ENCODE measurements at places on chromosomes 12 and 14.

- peak; percentile 3 for DNase-seq
These were observed 25.1 kb downstream of the ANKS1B start for GRCh38 chr12:99959549-99960170.

- DNase-seq: no peak
These were observed 133.2 kb downstream of the RAD51B start for GRCh38 chr14:67952786-67953185.

DNA sequence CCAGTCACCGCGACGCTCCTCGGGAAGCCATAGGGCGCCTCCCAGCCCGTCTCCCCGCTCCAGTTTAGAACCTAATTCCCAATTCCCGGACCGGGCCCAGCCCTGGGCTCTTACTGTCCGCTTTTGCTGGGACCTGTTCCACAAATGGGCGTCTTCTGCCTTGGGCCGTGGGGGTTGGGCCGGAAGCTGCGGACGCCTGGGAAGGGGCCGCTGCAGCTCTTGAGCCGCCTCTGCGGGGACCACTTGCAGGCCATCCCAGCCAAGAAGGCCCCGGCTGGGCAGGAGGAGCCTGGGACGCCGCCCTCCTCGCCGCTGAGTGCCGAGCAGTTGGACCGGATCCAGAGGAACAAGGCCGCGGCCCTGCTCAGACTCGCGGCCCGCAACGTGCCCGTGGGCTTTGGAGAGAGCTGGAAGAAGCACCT is 797 bp downstream of the UNG start:
- no peak for DNase-seq

GRCh38 chr12:120115692-120116440 is 687 bp downstream of the RAB35 start:
- no peak for DNase-seq

DNA sequence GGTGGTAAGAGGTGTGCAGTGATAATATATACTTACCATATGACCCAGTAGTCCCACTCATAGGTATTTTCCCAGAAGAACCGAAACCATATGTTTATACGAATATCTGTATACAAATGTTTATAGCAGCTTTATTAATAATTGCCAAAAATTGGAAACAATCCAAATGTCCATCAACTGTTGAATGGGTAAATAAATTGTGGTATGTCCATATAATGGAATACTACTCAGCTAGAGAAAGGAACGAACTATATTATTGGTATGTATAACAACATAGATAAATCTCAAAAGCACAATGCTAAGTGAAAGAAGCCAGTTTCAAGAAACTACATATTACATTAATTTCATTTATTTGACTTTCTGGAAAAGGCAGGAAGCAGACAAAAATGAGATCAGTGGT is 66.1 kb downstream of the TTLL5 start:
- no peak for DNase-seq

GRCh38 chr12:87092421-87092820 is 836.2 kb upstream of the MGAT4C start:
- DNase-seq: no peak

GRCh38 chr12:116200812-116201211 is 76.7 kb downstream of the MED13L start:
- peak; percentile 77 for DNase-seq

GRCh38 chr14:23053426-23053825 is 3.9 kb downstream of the CDH24 start:
- DNase-seq: no peak

GRCh38 chr12:1184402-1184801 is 193.4 kb downstream of the ERC1 start:
- DNase-seq: no peak

DNA sequence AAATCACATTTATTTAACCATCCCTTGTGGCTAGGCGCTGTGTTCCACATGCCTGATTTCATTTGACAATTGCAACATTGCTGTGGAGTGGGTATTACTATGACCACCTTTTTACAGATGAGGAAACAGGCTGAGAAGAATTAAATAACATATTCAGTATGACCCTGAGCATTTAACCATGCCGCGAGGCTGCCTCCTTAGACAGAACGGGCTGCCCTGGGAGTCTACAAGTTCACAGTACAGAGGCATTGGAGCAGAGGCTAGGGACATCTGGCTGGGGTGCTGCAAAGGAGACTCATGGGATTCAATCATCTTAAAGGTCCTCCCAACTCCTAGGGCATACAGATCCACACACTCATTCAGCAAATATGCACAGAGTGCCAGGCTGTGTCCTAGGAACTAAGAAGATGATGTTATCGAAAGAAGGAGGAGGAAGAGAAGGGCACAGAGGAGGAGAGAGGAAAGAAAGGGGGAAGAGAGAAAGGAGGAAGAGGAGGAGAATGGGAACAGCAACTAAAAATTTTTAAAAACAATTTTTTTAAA is 164.7 kb upstream of the CCND2 start:
- DNase-seq: no peak

DNA sequence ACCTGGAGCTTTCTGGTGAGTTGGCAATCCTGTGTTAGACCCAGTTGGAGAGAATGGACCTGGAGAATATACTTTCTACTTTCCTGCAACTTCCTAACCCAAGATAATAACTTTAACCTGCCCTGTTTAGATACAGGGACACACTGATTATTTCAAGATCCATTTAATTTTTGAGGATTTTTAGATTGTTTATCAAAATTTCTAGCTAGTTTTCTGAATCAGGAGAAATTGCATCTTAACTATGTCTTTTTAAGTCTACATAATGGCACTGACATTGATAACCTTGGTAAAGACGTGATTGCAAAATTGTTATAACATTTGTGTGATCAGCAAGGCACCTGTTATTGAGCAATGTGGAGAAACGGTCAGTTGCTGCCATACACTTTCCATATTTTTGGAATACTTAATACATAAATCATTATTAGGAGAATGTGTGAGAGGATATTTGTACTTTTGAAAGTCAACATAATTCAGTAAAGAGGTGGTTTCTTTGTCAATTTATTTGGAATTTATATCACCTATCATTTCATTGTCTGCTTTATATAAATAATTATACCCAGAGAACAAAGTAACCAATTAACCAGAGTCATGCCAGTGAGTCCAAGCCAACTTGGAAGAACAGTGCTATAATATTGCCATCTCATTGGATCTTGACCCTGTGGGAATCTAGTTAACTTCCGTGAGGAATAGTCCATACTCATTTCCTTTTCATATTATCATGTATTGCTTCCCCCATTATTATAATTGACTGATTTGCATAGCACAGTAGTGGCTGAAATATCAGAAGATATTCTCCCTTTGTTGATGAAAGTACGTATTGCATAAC is 28.4 kb downstream of the NFYB start:
- no peak for DNase-seq

DNA sequence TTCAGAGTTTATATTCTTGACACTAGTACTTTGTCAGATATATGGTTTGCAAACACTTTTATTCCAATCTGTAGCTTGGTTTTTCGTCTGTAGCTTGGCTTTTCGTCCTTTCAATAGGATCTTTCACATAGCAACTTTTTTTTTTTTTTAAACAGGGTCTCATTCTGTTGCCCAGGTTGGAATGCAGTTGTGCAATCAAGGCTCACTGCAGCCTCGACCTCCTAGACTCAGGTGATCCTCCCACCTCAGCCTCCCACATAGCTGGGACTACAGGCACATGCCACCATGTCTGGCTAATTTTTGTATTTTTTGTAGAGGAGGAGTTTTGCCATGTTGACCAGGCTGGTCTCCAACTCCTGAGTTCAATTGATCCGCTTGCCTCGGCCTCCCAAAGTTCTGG is 460.4 kb upstream of the SOX5 start:
- DNase-seq: no peak

DNA sequence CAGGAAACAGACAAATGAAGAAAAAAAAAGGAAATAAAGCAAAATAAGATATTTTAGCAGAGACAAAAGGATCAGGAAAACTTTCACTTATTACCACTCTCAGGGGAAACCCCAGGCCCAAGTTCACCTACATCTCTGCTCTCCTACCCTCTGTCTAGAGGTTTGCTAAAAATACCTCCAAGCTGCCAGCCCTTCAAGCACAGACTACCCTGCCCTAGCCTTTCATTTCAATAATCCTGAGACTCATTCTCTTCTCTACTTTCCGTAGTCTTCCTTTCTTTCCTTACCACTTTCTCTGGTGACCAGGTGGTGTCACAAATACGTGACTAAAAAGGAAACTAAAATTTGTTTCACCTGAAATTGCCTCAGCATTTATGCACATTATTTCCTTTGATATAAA is 33.8 kb downstream of the RPAP3 start:
- DNase-seq: no peak

DNA sequence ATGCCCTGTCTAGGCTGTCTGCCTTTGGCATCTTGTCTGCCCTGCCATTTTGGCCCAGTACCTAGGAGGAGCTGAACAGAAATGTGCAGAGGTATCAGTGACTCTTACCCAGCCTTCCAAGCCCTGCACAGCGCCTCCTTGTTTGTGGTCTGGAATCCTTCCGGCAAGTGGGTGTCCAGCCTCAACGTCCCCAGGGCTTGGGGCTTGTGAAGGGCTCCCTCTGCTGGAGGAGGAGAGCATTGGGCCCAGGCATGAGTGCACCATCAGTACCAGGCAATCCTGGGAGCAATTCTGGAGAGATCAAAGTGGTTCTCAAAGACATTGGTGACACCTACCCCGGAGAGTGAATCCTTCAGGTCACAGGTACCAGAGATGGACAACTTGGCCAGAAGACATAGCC is 2.4 kb upstream of the TCL1B start:
- DNase-seq: no peak

DNA sequence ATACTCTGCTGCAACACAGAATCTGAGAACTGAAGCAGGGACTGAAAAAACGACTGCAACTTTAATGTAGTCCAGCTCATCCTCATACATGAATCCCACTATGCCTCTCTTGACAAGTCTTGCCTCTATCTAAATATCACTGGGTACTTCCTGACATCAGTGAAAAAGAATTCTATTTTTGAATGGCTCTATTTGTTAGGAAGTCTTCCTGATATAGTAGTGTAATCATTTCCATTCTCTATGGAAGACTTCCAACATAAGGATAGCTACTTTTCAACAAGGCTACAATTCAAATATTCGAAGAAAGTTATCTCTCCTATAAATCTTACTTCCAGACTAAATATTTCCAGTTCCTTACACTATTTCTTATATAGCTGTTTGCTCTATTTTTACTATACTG is 167.5 kb downstream of the MDGA2 start:
- DNase-seq: peak; percentile 1

GRCh38 chr12:49346659-49347310 is at the start of gene DNAJC22:
DNAJC22 (plus strand) TSS chr12:49346888; CDS start chr12:49348873, 1,985 bp downstream.
- no peak for DNase-seq
